Stimulated activated CD4-positive, alpha-beta T cell treated with anti-CD3 and anti-CD28 coated beads, Interleukin-12 subunit alpha, Interleukin-12 subunit beta, amount 100 ng/mL, for 24 hours (primary cell): ENCODE measurements at places on chromosomes 16 and 17.

DNA sequence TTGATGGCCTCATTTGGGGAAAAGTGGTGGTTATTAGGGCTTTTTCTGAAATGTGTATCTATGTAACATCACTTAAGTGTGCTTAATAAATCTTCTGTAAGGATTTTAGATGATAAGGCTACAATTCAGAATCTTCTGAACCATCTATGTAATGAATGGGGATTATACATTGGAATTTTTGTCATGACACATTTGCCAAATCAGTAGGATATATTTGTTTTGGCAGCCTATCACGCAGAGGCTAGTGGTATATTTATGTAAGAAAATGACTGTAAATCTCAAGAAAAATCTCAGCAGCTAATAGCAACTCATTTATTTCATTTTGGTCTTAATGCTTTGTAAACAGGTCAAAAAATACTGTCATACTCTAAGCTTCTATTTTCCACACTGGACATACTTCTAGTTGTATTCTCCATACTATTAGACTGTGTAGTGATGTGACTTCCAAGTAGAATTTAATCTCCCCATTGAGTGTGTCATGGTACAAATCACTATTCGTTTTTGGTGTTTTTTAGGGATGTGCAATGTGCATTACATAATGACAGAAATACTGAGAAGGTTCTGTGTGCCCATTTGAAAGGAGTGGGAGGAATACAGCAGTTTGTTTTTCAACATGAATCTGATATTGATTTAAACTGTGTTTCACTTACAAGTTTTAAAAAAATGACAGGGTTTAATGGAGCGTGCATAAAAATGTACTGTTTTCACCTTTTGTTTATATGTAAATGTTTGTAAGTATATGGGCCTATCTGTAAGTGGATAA, 29.2 kb downstream of the CLUH start:
- DNase-seq = no peak

GRCh38 chr16:48597563-48598387, 12.2 kb downstream of the N4BP1 start:
- no peak for DNase-seq

GRCh38 chr16:63415014-63415413, 1378.8 kb upstream of the CDH8 start:
- DNase-seq = no peak

- DNase-seq = no peak
These were observed 45.4 kb downstream of the WSB1 start for GRCh38 chr17:27339198-27339835.

DNA sequence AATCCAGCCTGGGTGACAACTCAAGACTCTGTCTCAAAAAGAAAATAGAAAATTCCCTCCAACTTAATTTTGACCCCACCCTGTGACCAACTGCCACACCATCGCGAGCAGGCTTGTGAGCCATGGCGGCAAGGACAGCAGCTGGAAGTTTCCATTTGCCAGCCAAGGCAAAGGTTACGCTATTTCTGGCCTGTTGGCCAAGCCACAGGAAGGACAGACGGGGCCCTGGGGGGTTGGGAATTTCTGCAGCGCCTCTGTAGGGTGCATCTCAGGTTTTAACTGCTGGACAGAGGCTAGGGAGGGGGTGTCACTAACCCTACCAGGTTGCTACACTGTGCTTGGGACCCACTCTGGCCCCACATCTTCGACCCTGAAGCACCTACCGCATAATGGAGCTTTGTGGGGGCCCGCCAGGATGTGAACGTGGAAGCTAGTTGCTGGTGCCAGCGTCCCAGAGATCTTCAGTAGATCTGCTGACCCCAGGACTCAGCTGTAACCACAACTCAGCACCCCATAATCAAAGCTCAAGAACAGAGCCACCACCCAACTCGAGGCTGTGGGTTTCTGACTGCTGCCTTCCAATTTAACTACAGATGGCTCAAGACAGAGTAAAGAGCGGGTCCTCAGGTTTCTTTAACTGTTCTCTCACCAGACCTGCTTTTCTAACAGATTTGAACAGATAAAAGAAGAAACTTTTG, 10.9 kb downstream of the KIFC3 start:
- no peak for DNase-seq

DNA sequence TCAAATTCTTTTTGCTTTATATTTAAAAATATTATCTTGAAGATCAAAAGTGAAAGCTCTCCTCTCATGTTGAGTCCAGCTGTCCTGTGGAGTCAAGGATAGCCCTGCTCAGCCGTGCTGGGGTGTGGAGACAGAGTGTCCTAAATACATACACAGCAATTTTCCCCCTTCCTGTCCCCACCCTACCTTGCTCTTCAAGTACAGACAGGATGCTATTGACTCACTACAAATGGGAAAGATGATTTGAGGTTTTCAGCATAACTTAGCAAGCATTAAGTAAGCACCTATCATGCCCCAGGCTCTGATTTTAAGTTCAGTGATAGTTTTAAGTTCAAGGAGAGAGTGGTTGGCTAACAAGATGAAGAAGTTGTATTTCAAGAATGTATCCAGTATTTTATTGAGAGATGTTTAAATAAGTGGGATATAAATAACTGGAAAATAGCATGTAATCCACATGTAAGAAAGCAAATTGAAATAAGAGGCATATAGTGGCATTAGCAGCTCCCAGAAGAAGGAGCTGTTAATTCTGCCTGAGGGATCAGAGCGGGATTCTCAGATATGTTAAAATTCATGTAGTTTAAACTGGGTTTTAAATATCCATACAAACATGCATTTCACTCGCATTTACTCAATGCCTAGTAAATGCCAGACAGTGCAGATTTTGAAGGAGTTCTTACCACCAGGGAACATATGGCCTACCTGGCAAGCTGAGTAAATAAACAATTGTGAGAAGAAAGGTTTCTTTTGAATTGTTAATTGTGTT, 183.5 kb upstream of the ANKFN1 start:
- no peak for DNase-seq

GRCh38 chr16:23920446-23920845, 84.7 kb downstream of the PRKCB start:
- no peak for DNase-seq
